Astrocyte of the cerebellum (primary cell): ENCODE measurements at places on chromosomes 16 and 17.

- DNase-seq: no peak
Observed at GRCh38 chr17:8019665-8020650, 17.5 kb downstream of the GUCY2D start.

DNA sequence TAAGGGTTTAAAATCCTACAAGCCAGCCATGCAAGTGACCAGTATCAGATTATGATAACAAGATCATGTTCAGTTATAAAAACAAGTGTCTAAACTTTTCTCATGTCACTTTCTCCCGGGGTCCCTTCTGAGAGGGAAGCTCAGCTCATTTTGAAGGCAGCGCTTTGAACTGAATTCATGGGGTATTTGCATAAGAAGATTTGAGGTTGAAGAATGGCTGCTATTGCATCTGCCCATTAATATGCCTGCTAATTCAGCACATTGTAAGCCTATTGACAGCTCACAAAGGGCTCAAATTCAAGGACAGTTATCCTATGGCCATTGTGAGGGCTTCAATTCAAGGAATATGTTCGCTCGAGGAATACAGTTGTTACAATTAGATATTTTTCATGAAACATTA is 290.2 kb upstream of the IRX3 start:
- DNase-seq: no peak

DNA sequence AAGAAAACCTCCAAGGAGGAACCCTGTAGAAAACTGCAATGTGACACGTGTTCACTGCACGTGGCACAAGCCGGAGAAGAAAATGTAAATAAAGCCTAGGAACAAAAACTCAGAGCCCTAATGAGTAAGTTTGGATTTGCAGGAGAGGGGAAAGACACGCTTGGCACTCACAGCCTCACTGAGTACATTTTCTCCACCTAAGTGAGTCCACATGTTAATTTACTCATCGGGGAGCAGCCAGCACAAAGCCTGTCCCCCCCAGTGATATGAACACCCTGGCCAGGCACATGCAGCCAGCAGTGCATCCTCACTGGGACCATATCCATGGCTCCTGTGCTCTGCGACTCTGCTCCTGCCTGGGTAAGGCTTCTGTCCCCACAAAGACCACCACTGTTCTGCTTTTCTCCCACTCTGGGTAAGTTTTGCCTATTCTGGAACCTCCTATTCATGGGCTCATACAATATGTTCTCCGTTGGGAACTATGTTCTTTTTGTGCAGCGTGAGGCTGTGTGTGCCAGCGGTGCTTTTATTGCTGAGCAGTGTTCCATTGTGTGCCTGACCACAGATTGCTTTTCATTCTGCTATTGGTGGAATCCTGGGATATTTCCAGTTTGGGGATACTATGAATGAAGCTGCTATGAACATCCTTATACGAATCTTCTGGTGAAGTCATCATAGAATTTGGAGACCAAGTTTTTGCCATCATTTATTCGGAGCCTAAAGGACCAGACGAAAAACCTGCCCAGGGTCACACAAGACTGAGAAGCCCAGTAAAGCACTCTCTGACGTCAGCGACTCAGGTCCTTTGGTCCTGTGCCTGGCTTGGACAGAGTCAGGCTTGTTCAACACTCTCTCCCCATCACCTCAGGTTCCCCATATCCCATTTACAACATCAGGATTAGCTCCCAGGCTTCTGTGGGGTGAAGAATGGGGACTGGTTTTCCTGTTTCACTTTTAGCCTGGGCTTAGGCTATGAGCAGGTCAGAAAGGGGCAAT is 53.3 kb downstream of the RNF112 start:
- DNase-seq: peak; percentile 29

DNA sequence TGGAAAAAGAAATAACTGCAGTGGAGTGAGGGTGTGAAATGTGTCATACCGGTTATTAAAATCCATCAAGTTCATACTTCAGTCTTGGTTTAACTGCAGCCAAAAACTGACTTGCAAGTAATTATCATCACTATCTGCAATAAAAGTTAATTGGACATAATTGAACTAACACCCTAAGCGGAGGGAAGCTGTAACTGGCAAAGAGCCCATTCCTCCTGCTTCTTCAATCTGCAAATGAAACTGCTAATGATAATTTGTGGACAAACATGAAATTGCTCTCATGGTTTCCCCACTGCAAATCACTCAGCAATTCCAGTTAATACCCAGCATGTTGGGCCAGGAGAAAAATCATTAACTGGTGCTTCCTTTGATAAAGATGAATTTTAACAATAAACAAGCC is 46.5 kb downstream of the FAM222B start:
- DNase-seq: no peak

- DNase-seq: no peak
Observed at GRCh38 chr17:63973247-63973646, 529 bp upstream of the SCN4A start.

DNA sequence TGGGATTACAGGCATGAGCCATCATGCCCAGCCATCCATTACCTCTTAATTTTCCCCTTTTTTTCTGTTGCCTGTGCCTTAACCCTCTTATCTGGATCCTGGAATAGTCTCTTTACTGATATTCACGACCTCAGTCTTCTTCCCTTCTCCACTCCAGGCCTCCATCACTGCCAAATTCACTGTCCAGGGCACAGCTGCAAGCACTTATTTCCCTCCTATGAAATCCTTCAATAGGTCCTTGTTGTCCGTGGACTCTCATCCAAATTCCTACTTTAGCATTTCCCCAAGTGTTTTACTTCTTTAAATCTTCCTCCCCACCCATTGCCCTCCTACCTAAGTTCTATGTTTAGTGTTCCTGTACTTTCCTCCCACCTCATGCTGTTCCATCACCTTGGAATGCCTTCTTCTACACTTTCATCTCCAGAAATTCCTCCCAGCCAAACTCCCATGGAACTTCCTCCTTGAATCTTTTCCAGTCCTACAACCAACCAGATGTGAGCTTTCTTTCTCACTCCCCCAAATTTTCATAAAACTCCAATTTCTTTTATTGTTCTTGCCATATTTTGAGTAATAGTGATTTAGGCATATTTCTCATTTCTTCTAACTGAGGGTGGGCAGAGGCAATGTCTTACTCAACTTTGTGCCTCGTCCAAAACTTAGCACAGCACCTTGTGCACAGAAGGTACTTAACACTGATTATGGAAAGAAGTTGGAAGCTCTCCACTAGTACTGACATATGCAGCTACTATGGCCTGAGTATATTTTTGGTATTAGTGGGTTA is 35.3 kb downstream of the FAM20A start:
- no peak for DNase-seq

- DNase-seq: no peak
Observed at GRCh38 chr16:81237942-81238295, 570 bp upstream of the BCO1 start.

DNA sequence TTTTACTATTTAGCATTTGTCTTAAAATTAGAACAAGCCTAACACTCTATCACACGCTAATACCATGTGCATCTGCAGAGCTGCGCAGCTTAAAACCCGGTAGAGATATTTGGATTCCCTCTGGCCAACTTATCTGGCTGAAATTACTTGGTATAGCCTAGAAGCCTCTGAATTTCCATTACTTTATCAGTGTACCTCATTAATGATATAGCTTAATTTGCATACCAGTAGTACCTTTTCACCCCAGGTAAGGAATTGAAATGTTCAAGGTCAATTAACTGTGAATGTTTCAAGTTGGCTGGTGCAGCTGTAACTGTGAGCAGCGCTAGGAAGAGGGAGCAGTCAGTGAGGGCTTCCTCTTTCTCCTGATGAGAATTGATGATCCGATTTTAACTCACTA is 74.2 kb downstream of the CNTNAP4 start:
- DNase-seq: no peak

DNA sequence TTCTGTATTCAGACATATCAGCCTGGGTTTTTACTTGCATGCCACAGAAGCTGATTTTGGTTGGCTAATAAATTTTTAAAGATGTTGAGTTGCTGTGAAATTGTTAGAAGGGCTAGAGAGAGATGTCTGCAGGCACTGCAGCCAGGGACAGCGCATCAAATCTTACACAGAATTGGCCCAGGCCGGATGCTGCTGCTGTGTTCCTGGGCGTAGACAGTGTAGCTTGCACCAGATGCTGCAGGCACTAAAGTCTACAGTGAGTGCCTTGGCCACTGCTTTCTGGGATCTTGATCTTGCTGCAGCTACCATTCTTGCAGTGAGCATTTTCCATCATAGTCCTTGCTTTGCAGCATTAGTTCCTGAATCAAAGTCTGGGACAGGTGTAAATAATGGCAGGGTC is 169.9 kb downstream of the SPECC1 start:
- no peak for DNase-seq

DNA sequence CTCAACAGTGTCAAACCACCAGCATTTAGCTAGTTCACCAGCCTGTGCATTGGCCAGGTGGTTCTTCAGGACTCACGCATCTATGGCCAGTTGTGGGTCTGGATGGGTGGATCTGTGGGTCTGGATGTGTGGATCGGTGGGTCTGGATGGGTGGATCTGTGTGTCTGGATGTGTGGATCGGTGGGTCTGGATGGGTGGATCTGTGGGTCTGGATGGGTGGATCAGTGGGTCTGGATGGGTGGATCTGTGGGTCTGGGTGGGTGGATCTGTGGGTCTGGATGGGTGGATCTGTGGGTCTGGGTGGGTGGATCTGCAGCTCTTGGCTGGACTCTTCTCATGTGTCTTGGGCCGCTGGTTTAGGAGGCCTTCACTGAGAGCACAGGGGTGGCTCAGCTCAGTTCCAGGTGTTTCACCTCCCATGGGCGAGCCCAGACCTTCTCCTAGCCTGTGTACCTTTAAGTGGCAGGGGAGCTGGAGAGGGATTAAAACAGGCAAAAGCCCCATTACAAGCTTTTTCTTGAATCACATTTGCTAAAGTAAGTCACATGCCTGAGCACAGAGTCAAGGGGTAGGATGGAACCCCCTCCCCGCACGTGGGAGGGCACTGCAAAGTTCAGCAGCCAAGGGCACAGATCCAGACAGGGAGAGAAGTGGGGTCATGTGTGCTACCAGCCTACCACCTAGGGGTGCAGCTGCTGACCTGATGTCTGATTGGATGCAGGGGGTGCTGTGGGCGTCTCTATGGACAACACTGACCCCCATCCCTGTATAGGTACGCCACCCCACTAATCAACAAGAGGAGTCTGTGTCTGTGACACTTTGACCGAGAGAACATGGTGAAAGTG is 3.4 kb upstream of the NUBP1 start:
- DNase-seq: no peak

DNA sequence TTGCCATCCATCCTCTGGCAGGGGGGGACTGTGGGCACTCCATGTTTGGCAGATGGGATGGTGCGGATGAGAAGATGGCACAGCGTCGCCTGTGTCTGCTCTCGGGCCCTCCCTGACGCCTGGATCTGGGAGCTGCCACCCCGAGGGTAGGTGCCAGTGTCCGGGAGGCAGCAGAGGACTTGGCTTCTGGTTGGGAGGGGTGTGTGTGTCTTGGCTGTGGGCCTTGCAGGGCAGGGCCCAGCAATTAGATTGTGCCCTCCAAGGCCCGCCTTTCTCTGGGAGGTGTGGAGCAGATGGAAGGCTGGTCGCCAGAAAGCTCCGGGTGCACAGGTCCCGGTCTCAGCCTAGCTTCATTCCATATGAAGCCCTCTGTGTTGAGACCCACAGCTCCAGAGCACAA is 1.4 kb downstream of the RAP1GAP2 start:
- no peak for DNase-seq

DNA sequence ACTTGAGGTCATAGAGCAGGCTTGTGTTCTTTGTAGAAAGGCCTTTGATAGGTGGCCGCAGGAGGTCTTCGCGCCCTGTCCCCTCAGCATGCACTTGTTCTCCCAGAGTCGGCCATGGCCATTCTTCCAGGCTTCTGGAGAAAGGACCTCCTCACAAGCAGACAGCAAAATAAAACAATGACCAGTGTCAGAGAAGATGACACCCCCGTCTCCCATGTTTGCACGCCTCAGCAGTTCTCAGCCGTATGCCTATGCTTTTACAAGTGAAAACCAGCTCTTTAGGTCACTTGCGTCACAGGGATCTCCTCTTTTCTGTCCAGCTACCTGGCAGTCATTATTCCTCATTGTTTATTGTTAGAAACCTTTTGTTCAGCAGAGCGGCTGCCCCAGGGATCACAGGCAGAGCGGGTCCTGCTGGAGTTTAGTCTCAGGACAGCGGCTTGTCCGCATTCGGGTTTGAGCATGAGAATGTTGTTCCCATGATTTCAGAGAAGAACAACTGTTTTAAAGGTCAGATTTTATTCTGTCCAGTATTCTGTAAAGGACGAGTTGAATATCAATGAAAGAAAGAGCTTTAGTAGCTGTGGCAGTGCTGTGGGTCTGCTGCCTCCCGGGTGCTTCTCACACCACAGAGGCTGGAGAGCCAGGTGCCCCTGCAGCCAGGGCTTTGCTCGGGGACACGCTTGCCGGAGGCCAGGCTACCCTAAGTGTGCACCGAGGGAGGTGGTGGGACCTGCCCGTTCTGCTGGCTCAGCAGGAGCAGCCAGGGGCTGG is 123.9 kb downstream of the RPTOR start:
- no peak for DNase-seq

GRCh38 chr17:74391771-74392170 is 24.5 kb downstream of the GPR142 start:
- no peak for DNase-seq

- no peak for DNase-seq
Observed at GRCh38 chr17:1764284-1764683, 2.4 kb downstream of the SERPINF1 start.

DNA sequence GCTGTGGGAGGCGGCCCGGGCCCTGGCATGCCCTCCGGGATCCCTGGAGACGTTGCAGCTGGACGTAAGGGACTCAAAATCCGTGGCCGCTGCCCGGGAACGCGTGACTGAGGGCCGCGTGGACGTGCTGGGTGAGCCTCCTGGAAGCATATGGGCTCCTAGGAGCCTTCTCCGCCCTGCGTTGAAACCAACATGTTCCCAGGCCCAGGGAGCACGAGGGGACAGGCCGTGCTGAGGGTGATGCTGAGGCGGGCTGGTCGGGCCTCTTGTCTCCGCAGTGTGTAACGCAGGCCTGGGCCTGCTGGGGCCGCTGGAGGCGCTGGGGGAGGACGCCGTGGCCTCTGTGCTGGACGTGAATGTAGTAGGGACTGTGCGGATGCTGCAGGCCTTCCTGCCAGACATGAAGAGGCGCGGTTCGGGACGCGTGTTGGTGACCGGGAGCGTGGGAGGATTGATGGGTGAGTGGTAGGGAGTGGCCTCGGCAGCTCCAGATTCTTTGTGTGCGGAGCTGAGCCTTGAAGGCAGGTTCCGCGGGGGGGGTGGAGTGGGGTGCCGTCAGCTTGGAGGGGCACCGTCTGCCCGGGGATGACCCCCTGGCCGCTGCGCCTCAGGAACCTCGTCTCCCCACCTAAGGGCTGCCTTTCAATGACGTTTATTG is 567 bp downstream of the HSD17B1 start:
- DNase-seq: no peak

DNA sequence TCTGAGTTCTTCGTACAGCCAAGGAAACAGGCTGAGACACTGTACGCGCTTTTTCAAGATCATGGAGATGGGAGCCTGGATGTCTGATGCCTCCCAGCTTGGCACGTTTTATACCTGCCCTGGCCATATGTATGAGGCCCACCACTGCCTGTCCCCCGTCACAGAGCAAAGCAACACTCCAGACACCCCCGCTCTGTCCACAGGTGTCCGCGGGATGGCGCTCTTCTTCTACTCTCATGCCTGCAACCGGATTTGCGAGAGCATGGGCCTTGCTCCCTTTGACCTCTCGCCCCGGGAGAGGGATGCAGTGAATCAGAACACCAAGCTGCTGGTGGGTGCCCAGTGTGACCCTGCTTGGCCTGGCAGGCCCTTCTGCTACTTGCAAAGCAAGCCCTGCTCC is 39.8 kb upstream of the POLR3E start:
- DNase-seq: no peak
